ENCODE measurements at places on chromosomes 6 and 20.

DNA sequence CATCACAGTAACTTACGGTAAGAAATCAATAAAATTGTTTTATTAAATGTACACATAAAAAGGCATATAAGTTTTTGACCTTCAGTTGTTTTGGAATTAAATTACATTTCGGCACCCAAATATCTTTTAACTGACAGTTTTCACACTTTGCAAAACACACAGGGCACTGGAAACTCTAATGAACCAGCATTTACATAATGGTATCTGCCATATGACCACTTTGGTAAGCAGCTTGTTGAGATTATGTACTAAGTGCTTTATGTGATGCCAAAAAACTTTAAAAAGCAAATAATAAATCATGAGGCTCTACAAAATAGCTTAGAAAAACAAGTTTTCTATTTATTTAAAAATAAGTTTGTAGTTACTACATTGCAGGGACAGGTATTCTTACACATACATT lies 68.2 kb downstream of the IRAK1BP1 start:
- DNase-seq: no peak

GRCh38 chr6:27868311-27868710 lies 43.9 kb downstream of the OR2B2 start:
- no peak for DNase-seq

GRCh38 chr20:3932681-3933080 lies 43.5 kb downstream of the PANK2 start:
- DNase-seq: no peak

GRCh38 chr6:15775741-15776140 lies 112.9 kb upstream of the DTNBP1 start:
- DNase-seq: no peak

DNA sequence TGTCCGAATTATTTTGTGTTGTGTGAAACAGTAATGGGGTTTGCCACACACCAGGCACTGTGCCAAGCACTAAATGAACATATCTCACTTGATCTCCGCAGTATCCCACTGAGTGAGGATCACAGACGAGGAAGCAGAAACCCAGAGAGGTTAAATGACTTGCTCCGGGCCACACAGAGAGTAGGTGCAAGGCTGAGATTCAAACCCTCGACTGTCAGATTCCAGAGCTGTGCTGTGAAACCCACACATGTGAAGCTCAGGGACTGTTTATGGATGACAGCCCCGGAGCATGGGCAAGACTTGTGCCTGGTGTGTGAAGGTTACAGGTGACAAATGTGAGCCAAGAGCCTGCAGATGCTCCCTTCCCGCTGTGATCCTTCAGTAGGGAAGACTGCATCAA lies 87.8 kb upstream of the SIRPA start:
- peak; percentile 7 for DNase-seq

DNA sequence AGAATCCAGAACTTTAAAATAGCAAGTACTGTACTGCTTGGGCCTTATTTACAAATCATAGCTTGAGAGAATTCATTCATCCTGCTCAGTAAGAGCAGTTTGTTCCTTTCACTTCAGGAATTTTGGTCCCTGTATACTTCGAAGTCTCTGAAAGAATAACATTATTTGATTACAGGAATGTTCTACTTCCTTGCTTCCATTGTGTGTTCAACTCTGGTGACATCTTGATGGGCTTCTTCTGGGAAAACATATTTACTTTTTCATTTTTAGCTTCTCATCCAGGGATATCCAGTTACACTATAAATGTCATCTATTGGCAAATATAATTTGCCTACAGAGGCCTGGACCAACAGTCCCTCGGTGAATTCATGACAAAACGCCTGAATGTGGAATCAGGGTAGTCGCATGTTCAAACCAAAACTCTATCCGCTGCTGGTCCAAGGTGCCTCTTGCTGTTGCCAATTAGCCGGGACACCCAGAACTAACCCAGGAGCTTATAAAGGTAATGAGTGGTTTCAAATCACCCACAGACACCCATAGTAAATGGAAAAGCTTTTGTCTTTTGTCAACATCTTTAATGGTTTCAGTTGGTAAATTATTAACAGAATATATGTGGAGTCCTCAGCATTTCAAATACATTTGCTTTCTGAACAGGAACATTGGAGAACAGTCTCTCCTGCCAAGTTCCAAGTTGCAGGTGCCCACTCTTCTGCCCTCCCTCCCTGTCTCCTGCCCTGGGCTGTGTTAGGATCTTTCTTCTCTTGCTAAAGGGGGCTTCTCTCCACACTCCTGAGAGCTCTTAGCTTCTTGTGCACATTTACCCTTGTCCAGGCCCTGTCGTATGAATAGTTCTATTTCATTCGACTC lies 162.5 kb upstream of the CITED2 start:
- DNase-seq: no peak

- no peak for DNase-seq
Observed at GRCh38 chr6:143575440-143575839, 63.9 kb upstream of the FUCA2 start.

GRCh38 chr6:151609146-151609902 lies 115.5 kb downstream of the CCDC170 start:
- no peak for DNase-seq

DNA sequence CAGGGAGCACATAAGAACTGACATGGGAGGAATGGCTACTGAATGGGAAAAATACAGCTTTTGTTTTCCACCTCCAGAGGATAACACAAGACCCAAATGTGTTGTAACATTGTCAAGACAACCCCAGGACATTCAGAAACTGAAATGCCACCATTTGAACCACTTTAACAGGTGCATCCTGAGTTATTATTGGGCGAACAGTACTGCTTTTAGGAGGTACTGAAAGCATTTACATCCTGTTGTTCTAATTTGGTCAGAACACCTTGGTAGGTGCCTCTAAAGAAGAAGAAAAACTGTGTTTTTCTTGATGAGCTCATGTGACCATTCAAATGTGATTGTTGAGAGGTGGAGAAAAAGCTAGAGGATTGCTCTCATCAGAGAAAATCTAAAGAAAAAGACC lies 6.4 kb upstream of the TXNDC5 start:
- no peak for DNase-seq

DNA sequence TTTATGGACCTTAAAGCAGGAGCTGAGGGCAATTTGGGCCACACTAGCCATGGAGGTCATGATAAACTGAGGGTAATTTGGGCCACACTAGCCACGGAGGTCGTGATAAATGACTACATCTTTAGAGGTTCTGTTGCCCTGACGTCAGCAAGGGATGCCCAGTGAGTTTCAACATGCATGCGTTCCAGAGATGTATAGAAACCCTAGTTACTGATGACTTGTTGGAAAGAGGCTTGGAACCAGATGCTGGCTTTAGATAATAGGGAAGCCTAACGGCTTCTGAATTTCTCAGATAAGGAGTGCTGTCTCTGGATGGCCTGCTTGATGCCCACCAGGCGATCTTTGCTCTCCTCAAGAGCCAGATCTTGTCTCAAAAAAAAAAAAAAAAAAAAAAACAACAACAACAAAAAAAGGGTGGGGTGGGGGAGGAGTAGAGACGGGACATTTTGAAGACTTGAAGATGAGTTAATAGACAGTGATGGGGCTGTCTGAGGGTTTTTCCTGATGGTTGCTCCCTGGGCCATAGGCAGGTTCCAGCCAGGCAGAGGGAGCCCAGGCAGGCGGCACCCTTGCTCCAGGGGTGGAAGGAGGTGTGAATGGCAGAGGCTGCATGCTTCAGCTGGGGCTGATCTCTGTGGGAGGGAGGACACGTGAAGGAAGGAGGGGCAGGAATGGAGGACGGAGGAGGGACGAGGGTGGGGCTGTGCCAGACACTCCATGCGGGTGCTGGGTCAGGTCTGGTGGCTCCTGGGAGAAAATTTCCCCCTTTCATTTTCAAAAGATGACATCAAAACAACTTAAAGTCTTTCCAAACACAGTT lies 27.0 kb upstream of the FRMD1 start:
- no peak for DNase-seq

DNA sequence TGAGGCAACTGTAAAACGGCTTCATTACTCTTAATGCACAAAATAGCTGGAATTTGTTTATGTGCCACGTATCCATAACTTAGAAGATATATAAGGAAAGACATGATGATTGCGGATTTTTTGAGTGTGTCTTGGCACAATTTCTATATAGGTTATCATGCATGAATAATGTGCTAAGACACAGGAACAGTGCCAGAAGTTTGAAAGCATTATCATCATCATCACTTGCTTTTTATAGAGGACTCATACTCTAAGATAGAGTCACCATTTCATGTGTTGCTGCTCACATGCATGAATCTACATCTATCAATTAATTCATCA lies 113.4 kb downstream of the ELOVL4 start:
- DNase-seq: no peak

DNA sequence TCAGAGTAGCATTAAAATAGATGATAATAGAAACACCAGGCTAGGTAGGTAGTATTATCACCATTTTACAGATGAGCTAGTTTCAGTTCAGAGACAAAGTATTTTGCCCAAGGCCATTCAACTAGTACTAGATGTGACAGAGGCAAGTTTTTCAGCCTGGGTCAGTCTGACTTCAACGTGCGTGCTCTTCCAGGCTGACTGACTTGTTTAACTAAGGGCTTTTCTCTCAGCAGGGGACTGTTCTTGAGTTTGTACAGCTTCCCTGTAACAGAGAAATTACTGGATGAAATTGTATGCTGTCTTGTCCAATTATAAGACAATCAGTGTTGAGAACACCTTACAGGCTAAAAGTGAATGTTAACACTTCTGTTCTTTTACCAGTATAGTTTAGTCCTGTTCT lies 333.5 kb upstream of the MAN1A1 start:
- DNase-seq: no peak

GRCh38 chr20:60237981-60238380 lies 279.8 kb downstream of the CDH26 start:
- DNase-seq: no peak

GRCh38 chr6:65112435-65112834 lies 594.6 kb downstream of the EYS start:
- no peak for DNase-seq

- no peak for DNase-seq
Observed at GRCh38 chr6:75815756-75816155, 66.7 kb downstream of the MYO6 start.

DNA sequence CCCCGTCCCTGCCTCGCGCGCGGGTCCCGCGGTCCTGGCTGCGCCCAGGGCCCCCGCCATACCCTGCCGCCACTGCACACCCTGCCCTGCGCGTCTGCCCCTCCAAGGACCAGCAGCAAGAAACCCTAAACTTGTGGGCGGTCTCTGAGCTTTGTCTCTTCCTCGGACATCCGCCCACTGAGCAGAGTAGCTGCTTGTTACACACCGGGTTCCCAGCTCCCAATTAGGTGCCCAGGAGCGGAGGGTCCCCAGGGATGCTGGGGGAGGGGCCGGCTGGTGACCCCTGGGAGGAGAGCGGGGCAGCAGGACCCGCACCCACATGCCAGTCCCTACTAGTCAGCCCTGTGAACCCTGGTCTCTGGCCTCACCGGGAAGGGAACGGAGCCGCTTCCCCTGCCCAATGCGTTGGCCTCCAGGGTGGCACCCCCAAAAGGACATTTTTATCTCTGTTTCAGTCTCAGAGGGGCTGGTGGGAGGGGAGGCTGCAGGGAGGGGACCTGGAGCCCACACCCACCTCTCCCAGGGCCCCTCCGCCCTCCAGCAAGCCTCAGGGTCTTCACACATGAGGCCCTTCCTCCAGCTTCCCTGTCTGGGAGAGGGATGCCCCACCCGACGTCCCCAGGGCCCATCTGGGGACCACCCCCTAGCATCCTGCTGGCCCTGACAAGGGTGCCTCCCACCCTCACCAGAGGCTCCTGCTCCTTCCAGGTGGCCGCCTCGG lies 10.5 kb downstream of the STMN3 start:
- no peak for DNase-seq

- DNase-seq: no peak
Observed at GRCh38 chr6:37454420-37455140, 21.6 kb downstream of the CMTR1 start.

- no peak for DNase-seq
Observed at GRCh38 chr20:4674672-4675071, 47.0 kb upstream of the PRND start.

DNA sequence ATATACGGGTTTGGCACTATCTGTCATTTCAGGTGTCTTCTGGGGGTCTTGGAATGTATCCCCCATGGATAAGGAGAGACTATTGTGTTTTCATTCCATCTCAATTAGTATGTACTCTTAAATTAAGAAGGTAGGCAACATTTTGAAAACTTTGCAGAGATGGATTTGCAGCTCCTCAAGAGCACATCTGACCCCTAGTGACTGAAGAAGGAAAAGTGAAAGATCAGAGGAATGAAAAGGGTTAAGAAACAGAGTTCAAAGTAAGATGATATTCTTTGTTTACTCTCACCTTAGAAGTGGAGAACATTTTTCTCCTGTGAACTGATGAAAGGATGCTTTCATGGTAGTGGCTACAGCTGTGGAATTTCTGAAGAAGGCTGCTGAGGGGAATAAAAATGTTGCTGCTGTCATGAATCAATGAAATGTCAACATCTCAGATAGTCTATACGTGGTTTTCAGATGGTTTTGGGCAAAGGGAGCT lies 41.5 kb downstream of the SH3BGRL2 start:
- DNase-seq: no peak

DNA sequence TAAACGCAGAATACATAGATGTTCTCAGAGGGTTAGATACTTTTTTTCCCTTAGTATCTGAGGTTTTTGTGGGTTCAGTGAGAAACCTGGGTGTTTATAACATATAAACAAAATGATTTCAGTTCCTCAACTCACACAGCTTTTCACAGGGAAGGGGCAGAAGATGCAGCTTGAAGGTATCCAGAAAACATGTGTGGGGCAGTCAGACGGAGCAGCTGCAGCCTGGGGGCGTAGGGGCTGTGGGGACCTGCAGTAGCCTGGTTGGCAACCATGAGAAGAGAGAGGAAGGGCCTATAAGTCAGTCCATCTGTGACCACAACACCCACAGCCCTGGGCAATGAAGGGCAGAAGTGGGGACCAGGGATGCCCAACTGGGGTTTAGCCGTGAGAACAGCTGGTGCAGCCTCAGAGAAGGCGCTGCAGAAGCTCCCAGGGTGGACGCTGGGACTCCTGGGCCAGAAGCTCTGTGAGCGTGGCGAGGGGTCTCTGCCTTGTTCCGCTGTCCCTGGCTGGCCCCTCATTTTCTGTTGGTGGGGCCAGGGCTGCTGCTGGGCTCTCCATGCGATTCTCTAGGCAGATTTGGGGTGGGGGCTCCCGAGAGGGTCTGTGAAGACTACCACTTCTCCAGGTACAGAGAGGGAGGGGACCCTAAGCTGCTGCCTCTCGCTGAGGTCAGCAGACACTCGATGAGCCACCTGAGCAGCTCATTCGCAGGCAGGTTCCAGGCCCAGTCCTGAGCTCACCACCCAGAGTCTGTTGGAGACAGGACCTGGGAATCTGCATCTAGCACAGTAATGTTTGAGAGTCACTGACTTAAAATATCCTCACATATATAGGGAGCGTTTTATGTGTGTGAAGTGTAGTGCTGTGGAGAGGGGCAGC lies 181.2 kb downstream of the ZDHHC14 start:
- no peak for DNase-seq
